ENCODE measurements at places on chromosomes 6 and 20.

GRCh38 chr6:124356811-124357210 lies 553.1 kb downstream of the NKAIN2 start:
- no peak for DNase-seq

GRCh38 chr6:156587751-156588301 lies 189.4 kb upstream of the ARID1B start:
- no peak for DNase-seq

GRCh38 chr6:37016995-37017394 lies 11.5 kb downstream of the FGD2 start:
- DNase-seq, result no peak

DNA sequence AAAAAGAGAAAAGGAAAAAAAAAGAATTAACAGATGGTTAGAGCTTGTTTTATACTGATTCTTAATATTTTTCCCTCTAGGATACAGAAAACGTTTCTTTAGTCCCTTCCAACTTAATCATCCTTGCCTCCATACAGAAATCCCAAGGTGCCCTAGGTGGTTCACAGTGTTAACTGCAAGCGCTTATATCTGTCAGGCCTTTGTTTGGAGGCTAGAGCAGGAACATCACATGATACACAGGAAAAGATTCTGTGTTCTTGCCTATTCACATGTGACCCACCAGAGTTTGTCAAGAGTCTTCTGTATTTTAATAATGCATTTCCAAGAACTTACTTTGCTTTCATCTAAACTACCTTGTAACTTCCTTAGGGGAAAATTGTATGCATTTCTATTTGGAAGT lies 31.3 kb downstream of the ANKRD6 start:
- DNase-seq, result no peak

GRCh38 chr6:27811451-27811772 lies 100.8 kb downstream of the OR2B2 start:
- DNase-seq, result no peak

- DNase-seq, result no peak
Measured at GRCh38 chr6:125834348-125834747, 43.6 kb downstream of the NCOA7 start.

GRCh38 chr20:54219751-54220426 lies 12.0 kb downstream of the PFDN4 start:
- peak; percentile 68 for DNase-seq

DNA sequence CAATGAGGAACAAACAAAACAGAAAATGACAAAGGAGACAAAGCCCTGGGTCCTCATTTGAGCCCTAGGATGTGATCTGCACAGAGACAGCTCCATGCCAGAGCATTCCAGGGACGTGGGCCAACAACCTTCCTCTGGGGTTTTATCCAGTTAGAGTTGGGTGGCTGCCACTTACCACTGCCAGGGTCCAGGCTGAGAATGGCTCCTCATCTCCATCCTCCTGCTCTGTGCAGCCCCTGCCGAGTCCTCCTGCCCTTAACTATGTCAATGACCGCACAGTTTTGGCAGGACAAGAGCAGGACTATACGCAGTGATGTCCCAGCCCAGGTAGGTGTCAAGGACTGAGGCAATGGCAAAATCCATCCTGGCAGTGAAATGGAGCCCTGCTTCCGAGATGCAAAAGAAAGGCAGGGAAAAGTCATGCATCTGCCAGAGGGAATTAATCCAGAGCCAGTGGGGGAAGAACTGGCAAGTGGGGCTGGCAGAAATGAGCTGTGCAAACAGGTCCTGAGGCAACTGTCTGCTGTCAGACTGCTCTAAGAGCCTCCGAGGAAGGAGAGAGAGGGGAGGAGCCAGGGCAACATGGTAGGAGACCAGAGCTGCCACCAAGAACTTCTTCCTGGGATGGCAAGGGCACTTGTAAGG lies 449.4 kb downstream of the PTPRT start:
- DNase-seq, result no peak

- DNase-seq, result peak; percentile 30
Measured at GRCh38 chr6:31737315-31737990, 1.1 kb upstream of the CLIC1 start.

DNA sequence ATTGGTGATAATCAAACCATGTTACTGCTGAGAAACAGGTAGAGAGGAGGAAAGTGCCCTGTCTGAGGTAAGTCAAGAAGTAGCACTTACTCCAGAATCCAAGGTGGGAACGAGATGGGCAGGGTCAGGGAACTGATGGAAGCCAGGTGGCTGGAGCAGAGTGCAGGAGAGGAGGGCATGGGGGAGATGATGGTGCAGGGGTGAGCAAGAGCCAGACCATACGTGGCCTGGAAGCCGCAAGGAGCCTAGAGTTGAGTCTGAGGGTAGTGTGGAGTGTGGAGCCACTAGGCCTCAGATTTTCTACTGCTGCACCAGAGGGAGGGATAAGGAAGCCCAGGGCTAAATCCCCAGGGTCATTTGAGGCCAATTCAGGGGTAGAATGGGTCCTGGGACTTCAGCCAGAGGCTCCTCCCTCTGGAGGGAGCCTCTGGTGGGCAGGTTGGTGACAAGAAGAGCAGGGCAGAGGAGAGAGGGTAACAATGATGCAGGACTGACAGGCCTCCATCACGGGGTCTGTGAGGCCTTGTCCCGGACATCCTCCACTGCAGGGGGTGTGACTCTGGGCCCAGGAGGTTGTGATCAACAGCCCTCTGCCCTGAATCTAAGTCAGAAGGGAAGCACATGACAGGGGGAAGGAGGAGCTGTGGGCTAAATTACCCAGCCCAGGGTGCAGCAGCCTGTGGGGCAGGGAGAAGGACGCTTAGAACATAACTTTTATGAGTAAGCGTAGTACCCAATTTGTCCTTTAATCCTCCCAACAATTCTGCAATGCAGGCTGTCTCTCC lies 28.7 kb downstream of the COX4I2 start:
- DNase-seq, result peak; percentile 65

GRCh38 chr6:33915134-33915533 lies 111.3 kb upstream of the MLN start:
- DNase-seq, result peak; percentile 7

DNA sequence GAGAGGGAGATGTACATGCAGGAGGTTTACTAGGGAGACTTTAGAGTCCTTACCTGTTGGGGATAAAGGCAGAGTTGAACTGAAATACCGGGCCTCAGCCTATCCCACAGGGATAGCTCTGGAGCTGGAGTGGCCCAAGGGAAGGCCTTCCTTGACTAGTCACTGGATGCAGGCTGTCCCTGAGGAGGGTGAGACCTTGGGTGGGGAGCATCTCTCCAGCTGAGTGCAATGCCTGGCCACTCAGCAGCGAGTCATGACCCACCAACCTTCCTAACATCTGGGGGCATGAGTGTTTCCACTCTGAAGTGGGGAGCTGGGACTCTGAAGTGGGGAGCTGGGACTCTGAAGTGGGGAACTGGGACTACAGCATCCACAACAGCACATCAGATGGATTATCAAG lies 46.1 kb upstream of the ENPP5 start:
- DNase-seq, result peak; percentile 70
